ENCODE measurements at places on chromosomes 6 and 20.

DNA sequence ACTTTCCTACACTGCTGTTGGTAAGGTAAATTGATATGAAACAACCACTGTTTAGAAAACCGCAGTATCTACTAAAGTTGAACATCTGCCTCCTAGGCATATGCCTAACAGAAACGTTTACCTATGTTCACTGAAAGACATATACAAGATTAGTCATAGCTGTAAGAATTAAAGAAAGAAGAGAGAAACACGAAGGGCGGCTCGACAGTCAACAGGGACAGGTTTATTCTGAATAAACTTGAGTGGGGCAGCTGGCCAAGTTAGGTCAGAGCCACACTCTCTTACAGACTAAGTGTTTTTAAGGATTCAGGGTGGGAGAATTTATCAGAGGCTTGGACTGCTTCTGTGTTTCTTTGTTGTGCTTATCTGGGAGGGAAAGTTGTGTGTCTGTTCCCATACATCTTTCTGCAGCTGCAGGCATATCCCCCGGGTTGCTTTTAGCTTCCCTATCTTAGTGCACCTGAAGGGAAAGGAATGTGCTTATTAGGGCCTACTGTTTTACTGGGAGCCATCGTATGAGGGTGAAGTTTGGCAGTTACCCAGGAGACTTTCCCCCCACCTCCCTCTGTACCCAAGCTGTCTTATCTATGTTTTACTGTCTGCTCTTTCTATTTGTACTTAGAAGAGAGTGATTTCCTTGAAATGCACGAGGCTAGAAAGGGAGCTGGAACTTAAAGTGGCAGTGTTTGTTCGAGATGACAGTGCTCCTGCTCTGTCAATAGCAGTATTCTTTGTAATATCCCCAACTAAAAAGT is 20.4 kb downstream of the PROCR start:
- no peak for DNase-seq

DNA sequence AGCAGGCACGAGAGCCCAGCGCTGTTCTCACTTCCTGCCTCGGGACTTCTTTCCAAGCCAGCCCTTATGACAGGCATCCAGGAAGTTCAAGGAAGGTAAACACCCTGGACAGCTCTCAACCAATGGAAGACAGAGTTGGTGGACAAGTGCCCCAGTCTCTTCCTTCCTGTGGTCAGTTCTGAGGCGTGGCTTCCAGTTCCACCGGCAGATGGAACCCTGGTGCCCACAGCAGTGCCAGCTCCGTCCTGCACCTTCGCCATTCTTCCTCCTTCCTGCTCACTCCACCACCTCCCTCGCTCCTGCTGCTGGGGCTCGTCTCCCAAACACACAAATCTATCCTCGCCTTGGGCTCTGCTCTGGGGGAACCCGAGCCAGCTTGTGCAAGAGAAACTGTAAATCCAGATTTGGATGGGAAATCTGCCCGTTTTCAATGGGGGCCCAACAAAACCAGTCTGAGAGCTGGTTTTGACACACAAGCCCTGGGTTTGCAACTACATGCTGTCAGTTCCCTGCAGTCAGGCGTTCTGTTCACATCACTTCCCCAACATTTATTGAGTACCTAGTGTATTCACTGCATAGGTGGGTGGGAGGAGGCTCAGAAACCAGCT is 162.7 kb downstream of the GRM4 start:
- no peak for DNase-seq

DNA sequence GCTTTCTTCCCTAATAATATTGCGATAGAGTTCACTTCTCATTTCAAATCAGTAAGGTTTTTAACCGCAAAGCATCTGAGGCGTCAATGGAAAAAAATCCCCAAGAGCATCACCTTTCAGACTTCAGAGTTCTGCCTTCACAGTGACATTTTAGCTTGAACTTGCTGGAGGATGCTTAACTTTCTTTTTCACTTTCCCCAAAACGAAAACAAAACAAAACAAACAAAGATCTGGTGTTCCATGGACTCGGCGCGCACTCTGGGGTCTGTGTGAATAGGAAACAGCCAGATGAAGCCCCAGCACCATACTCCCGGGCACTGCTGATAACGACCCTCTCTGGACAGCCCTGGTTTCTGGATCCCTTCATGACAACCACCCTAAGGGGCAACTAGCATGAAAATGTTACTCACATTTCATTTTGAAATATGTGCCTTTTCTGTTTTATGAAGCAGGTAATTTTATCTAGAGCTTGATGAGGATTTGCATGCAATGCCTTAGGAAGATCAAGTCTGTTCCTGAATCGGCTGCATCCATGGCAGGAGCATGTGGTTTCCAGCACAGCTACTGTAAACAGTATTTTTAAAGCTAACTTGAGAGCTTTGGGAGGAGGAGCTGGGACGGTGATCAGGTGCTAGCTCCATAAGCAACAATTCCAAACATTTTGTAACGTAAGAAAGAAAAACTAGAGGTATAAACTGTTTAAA is 44.5 kb downstream of the RAMACL start:
- no peak for DNase-seq

DNA sequence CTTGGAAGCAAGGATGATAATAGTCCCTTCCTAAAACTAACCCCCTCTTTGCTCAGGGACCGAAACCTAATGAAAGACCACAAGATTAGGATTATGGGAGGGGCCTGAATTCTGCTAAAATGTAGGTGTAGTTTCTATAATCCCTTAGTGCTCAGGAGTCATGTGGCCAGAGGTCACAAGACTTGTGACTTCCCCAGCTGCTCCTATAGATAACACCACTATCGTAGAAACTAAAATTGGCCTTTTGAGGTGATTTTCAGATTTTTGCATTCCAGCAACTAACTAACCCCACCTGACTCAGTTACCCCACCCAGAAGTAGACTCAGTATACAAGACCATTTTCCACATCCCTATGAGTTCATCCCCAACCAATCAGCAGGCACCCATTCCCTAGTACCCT is 42.1 kb downstream of the MDN1 start:
- DNase-seq = no peak

GRCh38 chr6:169618526-169619490 is 83.0 kb downstream of the WDR27 start:
- no peak for DNase-seq

- no peak for DNase-seq
Observed at GRCh38 chr6:14109411-14109826, 8.2 kb upstream of the CD83 start.

GRCh38 chr20:15674253-15675060 is 898.8 kb downstream of the KIF16B start:
- no peak for DNase-seq

DNA sequence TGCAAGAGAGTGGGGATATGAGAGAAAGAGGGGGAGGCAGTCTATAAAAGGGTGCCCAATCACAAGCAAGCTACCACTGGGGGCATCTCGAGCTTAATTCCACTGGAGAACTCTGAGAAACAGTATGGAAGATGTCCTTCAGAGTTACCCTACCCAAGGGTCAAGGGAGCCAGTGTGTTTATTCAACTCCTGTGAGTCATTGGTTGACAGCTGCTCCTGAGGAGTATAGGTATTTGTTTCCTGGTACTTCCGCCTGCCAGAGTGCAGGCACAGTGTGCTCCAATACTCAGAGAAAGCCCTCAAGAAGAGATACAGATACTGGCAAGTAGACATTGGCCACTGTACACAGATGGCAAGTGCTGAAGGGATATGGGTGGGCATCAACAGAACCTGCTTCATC is 49.5 kb downstream of the ARHGAP40 start:
- DNase-seq = no peak

GRCh38 chr6:44485601-44486401 is 98.3 kb downstream of the CDC5L start:
- DNase-seq = no peak

GRCh38 chr6:123986938-123987337 is 183.3 kb downstream of the NKAIN2 start:
- no peak for DNase-seq

DNA sequence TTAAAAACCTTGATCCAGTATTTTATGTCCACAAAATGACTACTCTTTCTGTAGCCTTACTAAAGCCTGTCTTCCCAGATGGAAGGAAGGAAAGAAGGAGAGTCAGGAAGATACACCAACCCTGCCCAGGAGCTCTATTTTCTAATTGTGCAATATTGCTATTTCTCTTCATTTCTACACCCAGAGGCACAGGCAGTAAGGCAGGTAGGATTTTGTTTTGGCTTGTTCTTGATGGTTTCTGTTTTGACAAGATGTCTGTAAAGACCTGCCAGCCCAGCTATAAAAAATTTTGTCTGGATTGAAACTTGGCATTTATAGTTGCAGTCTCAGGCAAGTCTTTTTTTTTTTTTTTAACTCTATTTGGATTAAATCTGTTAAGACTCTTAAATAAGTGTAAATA is 587.5 kb upstream of the ARID1B start:
- no peak for DNase-seq

GRCh38 chr20:48745330-48745729 is 82.5 kb downstream of the PREX1 start:
- no peak for DNase-seq

GRCh38 chr6:82251942-82252341 is 4.4 kb upstream of the IBTK start:
- no peak for DNase-seq

GRCh38 chr20:32208499-32209154 is 947 bp downstream of the POFUT1 start:
- DNase-seq = peak; percentile 48

GRCh38 chr20:62227977-62228958 is 8.2 kb upstream of the HRH3 start:
- DNase-seq = no peak

GRCh38 chr6:127904160-127904559 is 3.3 kb upstream of the THEMIS start:
- no peak for DNase-seq

GRCh38 chr6:25138934-25139415 is 140.2 kb upstream of the CARMIL1 start:
- no peak for DNase-seq
